ENCODE measurements at places on chromosomes 3 and 15.

DNA sequence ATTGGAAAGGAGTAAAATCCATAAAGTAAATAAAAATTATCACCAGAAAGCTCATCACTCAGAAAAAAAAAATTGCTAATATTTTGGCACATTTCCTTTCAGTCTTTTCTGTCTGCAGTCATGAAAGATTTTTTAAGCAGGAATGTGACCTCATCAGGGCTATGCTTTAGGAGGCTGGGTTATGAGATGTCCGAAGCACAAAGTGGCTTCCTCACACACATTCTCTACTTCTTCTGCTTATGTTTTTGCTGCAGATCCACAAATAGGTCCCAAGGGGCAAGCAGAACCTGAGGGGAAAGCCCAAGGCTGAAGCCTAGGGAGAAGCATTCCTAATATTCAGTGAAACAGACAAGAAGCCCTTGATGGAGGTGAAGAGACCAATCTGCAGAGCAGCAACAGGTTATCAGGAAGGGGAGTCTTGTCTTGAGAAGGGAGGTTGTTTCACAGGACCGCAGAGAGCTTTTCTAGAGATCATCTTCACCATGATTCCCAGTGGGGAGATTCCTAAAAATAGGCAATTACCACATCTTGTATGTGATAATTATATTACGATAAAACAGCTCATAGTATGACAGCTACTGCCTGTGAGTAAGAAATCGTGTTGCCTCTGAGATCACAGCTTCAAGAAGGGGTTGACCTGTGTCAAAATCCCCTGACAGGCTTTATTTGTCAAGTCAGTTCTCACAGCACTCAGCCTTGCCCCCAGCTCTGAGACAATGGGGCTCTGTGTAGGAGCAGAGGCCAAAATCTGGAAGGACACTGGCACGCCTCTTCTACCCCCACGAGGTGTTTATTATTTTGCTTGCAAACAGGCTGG lies 60.5 kb downstream of the IGF2BP2 start:
- DNase-seq, result no peak

DNA sequence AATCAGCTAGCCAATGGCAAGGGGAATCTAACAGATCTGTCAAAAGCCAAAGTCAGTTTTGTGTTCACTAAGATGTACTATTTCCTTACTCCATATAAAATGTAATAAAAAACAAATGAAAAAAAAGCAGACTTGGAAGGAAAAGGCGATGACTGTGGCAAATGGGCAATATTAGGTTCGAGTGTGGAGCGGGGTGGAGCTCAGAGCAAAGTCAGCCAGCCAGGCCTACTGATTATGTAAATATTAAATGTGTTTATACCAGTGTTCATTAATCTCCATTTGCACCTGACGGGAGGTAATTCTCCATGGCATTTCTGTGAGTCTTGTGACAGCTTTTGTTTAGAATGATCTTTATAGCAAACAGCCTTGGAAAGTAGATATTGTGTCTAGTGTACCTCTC lies 96.2 kb upstream of the KCNMB2 start:
- DNase-seq, result no peak

- DNase-seq, result no peak
Measured at GRCh38 chr3:175941352-175941751, 1082.2 kb downstream of the NAALADL2 start.

- DNase-seq, result no peak
Measured at GRCh38 chr15:74624020-74624602, 8.5 kb downstream of the CLK3 start.

- no peak for DNase-seq
Measured at GRCh38 chr3:133374708-133375402, 25.0 kb upstream of the BFSP2 start.

- DNase-seq, result no peak
Measured at GRCh38 chr15:41323611-41324010, 8.8 kb downstream of the OIP5 start.

DNA sequence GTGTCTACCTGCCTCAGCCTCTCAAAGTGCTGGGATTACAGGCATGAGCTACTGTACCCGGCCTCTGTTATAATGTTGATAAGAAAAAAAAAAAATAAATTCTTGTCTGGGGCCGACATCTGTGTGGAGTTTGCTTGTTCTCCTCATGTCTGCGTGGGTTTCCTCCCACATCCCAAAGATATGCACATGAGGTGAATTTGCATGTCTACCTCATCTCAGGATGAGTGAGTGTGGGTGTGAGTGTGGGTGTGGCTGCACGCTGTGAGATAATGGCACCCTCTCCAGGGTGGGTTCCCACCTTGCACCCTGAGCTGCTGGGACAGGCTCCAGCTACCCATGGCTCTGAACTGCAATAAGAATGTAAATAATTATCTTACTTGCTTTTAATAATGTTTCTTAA lies 25.9 kb upstream of the UACA start:
- DNase-seq, result no peak

DNA sequence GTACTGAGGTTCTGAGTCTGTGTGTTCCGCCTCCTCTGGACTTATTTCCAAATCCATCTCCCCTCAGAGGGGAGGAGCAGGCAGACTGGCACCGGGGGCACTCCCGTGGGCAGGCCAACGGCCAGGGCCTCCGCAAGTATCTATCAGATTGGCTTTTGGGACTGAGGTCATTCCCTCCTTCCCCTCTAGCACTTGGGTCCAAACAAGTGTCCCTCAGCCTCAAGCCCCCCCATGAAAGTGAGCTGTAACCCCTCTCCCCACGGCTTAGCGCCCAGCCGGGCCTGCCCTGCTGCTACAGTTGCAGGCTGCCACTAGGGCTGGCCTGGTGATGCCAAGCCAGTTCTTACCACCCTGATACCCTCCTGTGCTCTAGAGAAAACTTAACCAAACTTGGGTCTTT lies 17.4 kb downstream of the ITGA11 start:
- DNase-seq, result no peak

GRCh38 chr3:119219069-119219468 lies 21.6 kb downstream of the B4GALT4 start:
- no peak for DNase-seq

GRCh38 chr3:113094337-113095221 lies 103.8 kb downstream of the GTPBP8 start:
- DNase-seq, result no peak

GRCh38 chr3:67016522-67017080 lies 18.5 kb downstream of the KBTBD8 start:
- no peak for DNase-seq

DNA sequence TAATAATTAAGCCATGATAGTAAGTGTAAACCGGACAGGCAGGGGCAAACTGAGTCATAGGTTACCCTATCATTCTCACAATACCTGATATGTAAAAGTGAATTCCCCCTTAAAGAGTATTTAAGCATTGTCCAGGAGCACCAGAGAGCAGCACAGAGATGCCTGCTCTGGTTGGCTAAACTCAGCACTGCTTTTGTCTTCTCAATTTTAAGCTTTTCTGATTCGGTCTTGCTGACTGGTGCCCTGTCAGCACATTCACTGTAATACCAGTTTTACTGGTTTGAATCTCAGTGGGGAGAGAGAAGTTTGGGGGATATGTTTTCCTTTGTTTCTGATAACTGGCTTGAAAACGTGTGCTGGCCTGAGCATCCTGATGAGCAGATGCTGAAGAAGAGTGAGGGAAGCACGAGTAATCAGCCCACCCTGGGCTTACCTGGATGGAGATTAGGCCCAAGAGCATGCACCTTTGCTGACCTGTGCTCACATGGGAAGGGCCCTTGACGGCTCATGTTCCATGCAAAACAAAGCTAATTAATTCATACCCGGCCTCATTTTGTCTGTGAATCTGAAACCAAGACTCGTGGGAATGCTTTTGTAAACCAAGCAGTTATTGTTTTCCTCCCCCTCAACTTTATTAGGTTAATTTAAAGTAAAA lies 208.5 kb upstream of the MRPL3 start:
- no peak for DNase-seq

DNA sequence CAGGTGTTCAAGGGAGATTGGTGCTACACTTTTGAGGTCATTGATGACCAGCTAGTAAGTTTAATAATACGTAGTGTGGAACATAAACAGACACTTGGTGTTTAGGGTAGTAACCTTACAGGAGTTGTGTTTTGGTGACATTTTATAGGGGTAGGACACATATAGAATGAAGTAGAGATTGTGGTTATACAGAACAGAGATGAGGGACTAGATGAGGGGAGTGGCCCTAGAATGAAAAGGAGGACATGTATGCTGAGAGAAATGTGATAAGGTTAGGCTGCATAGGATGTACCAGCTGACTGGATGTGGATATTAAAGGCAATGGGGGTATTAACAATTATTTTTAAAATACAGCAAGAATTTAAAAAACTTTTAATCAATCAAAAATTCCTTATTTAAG lies 8.0 kb downstream of the MBNL1 start:
- no peak for DNase-seq

DNA sequence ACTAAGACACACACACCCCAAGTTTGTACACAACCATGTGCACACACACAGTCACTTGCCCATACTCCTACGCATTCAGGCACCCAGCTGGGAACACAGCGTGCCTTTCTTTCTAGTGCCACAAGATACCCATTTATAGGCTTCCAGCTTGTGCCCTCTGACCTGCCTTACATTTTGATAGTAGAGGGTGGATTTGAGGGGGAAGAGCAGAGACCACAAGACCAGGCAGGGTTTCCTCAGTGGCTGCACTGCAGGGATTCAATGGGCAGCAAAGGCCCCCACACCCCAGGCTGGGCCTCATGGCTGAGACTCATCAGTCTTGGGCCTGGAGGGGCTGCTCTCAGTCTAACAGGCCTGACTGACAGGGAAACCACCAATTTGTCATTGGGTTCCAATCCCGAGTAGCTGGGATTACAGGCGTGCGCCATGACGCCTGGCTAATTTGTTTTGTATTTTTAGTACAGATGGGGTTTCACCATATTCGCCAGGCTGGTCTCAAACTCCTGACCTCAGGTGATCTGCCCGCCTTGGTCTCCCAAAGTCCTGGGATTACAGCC lies 18.8 kb upstream of the ANKDD1A start:
- no peak for DNase-seq

GRCh38 chr15:58103482-58103881 lies 34.7 kb upstream of the AQP9 start:
- no peak for DNase-seq

GRCh38 chr3:168096210-168096652 lies 507 bp upstream of the GOLIM4 start:
- DNase-seq, result peak; percentile 84

DNA sequence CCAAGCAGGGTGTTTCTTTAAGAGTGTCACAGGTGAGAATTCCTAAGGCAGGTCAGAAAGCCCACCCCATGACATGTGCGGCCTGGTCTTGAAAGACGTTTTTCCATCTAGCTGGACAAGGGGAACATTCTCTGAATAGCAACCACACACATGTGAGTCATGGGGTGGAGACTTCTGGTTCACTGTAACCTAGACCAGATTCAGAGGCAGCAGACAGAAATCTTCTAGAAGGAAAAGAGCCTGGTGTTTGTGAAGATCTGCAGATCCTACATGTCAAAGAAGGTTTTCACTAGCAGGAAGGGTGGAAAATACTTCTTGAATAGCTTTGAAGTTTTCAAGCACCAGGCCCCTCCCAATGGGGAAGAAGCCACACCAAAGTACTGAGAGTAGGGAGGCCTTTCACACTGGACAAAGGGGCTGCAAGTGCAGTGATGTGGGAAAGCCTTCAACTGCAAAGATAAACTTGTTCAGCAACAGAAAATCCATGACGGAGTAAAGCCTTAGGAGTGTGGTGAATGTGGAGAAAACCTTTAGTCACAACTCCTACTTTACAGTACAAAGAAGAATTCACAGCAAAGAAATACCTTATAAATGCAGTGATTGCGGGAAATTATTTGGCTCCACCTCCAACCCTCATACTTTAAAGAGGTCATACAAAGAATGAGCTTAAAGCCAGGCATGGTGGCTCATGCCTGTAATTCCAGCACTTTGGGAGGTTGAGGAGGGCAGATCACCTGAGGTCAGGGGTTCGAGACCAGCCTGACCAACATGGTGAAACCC lies 17.6 kb downstream of the ADAM10 start:
- no peak for DNase-seq

GRCh38 chr3:15180042-15180611 lies 25.9 kb upstream of the CAPN7 start:
- no peak for DNase-seq

- DNase-seq, result no peak
Measured at GRCh38 chr15:88586401-88587162, 34.6 kb upstream of the AEN start.

DNA sequence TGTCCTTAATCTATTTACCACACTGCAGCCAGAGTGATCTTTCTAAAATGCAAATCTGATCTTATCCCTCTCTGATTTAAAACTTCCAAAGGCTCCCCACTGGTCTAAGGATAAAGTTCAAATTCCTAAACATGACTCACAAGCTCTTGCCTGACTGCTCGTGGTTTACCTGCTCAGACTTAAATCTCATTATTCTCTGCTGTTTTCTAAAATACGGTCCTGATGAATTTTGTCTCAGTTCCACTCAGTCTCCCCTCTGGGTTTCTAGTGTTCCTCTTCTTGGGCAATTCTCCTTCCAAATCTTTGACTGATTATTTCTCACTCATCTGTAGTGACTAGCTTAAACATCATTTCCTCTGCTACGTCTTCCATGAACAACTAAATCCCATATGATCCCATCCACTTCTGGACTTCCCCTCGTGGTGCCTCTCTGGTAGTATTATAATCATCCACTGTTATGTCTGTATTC lies 108.3 kb downstream of the P3H2 start:
- DNase-seq, result no peak

DNA sequence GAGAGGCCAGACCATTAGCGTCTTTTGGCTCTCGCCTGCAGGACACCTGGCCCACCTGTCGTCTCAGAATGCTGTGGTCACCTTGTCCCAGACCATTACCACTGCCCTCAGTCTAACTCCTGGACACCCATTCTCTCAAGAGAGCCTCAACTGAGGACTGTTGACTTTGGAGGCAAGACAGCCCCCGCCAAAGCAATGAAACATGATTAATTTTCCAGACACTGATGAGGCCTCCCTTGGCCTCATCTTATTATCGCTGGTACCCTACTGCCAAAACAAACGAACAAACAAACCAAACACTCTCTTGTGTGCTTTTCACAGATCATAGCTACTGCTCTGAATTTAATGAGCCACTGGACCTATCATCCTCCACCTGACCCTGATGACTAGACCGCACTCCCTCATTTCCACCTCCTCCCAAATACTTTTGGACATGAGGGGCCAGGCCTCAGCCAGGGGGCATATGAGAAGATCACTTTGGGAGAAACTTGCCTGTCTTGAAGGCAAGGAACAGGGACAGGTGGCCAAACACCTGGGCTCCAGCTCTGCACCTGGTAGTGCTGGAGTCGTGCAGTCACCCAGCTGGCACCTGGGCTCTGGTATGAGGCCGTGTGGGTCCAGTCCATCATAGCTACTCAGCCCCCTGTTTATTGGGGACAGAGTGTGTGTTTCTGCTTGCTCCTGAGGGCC lies 27.6 kb downstream of the ALS2CL start:
- DNase-seq, result no peak

- DNase-seq, result no peak
Measured at GRCh38 chr3:124174910-124175874, 183.3 kb upstream of the ROPN1 start.

DNA sequence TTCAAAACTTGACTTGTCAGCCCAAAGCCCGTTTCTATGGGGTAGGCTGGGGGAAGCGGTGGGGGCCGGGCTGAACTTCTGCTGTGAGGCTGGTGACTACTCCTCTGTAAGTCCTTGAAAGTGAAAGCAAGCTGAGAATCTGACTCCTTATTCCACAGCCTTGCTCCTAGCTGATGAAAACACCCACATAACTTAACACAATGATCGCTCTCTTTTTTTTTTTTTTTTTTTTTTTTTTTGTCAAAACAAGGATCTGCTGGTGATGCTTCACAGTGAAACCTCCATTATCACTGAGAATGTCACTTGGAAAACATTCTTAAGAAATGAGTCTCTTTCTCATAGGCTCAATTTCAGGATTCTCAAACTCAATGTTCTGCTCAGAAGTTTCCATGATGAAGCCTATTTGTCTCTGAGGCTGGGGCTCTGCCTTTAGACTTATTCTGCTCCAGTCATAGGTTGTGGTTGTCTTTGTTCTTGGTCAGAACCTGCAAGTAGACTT lies 31.4 kb upstream of the TKT start:
- no peak for DNase-seq

Measured in KG1 (cell line).